ENCODE measurements at places on chromosomes 6 and 20. TPM values are rescaled to one million over a fixed set of nuclear protein-coding genes. Genes with fewer than 3 reads are reported as not detected.

Gene DEFB124
- not detected for total RNA-seq

Gene DYNLT2
- total RNA-seq: 0.81 TPM

Gene CNKSR3
- total RNA-seq: 4.7 TPM

Gene NR2E1
- total RNA-seq: 0.09 TPM

Gene PACSIN1
- not detected for total RNA-seq

Gene TRIM31
- 1.1 TPM for total RNA-seq

Gene HSPA1L
- total RNA-seq: 1.4 TPM

Gene METTL24
- total RNA-seq: not detected

Gene FLOT1
- 109 TPM for total RNA-seq

Gene SAMD10
- total RNA-seq: not detected

Gene SPATA25
- 0.83 TPM for total RNA-seq

Gene REM1
- 0.18 TPM for total RNA-seq

Gene DUSP15
- total RNA-seq: 0.90 TPM

Gene SLC17A3
- 0.87 TPM for total RNA-seq

Gene TRIM39
- total RNA-seq: 8.3 TPM

Gene CYP39A1
- total RNA-seq: 0.13 TPM

Gene ZC2HC1B
- total RNA-seq: not detected

Gene LY6G6D
- not detected for total RNA-seq

Gene RIPOR3
- 0.08 TPM for total RNA-seq

Gene PIM1
- total RNA-seq: 10.4 TPM

Gene CEBPB
- total RNA-seq: 136 TPM

Gene OXT
- not detected for total RNA-seq

Gene GSTA3
- not detected for total RNA-seq

Gene RAMACL
- 0.20 TPM for total RNA-seq

Gene SEC63
- total RNA-seq: 28.0 TPM

Gene CALHM4
- not detected for total RNA-seq

Gene FOXF2
- 24.3 TPM for total RNA-seq

Gene PSORS1C1
- total RNA-seq: 3.7 TPM

Gene TMEM217
- total RNA-seq: 0.76 TPM

Gene BEND6
- total RNA-seq: 1.8 TPM

Gene IL17F
- not detected for total RNA-seq

Gene UNC93A
- not detected for total RNA-seq

Gene MRPS18B
- 69.2 TPM for total RNA-seq

Gene MDN1
- total RNA-seq: 14.2 TPM

Gene CDK19
- total RNA-seq: 2.7 TPM

Gene SLC22A16
- not detected for total RNA-seq

Gene ZNF334
- not detected for total RNA-seq

Gene BMP5
- not detected for total RNA-seq

Gene ZNF165
- 1.4 TPM for total RNA-seq

Gene ALDH8A1
- 0.29 TPM for total RNA-seq

Gene PTCRA
- not detected for total RNA-seq

Gene MLN
- total RNA-seq: not detected

Gene CLPSL1
- total RNA-seq: not detected

Measured in A549 treated with ZK216348 at 1 μM for 4 hours (cell line).